ENCODE measurements at places on chromosomes 1 and 21.
A peak's percentile ranks its signal among the peaks of the same experiment; 100 is the strongest.

DNA sequence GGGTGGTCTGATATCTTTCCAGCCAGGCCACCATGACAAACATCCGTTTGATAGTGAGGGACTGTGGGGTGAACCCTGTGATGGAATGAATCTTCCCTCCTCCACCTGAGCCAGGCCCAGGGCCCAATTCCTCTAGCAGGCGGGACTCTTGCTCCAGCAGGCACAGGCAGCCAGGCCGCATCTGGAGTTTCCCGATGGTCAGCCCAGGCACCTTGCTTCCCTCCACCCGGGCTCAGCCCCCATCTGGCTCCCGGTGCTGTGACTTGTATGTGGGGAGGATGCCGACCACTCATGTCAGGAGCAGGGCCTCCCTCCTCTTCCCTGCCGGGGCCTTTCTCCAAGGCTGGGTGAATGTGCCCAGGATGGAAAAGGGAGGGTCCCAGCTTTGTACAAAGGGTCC is 21.0 kb downstream of the KCNAB2 start:
- no peak for DNase-seq

DNA sequence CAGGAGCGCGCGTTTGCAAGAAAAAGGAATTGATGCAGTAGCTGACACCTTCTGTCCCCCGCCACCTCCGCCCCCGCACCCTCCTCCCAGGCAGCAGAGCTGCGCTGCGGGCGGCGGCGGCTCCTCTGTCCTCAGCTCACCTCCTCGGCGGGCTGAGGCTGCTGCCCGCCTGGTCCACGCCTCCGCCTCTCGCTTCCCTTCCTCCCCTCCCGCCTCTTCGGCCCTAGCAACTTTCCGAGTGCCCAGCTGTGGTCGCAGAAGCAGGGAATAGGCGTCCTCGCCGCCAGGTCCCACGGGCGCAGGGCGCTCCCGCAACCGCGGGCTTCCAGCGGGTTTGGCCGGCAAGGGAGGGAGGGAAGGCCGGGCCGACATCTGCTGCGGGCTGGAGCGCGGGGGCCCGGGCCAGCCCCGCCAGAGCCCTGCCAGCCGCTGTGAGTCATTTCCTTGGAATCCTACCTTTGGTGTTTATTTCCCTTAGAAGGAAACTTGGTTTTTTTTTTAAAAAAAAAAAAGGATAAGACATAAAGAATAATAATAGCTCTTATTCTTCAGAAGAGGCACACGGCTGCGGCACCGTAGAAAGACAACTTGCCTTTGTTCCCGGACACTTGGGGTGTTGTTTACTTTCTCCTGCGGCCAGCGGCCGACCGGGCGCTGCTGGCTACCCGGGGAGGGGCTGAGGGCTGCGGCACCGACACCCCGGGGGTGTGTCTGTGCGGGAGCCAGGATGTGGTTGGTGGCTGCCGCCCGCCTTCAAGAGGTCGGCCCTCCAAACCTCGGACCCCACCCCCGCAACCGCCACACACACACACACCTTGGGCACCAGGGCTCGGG is 1.1 kb downstream of the SERTAD4 start:
- DNase-seq: peak; percentile 29

- DNase-seq: no peak
Observed at GRCh38 chr1:13687151-13687715, 12.8 kb upstream of the PRDM2 start.

GRCh38 chr1:77463216-77463615 is 181.4 kb downstream of the AK5 start:
- DNase-seq: no peak

- DNase-seq: no peak
Observed at GRCh38 chr1:9044236-9044635, 18.0 kb upstream of the SLC2A7 start.

GRCh38 chr1:241140670-241141069 is 216.3 kb downstream of the RGS7 start:
- DNase-seq: no peak
